Adipocyte (in vitro differentiated cells): ENCODE measurements at places on chromosomes 5 and 9.

- no peak for DNase-seq
These were observed 205.0 kb upstream of the TAS2R1 start for GRCh38 chr5:9834871-9835770.

GRCh38 chr5:33441241-33442177 lies 744 bp downstream of the TARS1 start:
- DNase-seq = peak; percentile 83

GRCh38 chr5:32301891-32302290 lies 10.8 kb downstream of the MTMR12 start:
- no peak for DNase-seq

DNA sequence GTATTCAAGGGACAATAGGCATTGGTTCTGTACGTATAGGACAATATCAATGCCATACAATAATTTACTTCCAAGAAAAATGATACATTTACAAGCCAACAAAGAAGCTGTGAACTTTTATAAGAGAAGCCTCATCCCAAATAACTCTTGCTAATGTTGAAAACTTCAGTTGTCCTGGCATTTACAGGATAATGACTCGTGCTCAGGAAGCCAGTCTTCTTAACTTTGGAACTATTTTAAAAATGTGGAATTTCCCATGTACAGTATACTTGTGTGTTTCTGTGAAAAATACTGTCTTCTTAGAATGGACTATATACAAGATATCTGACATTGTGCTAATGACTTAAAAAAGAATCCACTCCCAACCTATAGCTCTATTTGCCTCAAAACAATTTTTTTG lies 1479.3 kb upstream of the CDH9 start:
- DNase-seq = peak; percentile 37

- DNase-seq = no peak
These were observed 22.8 kb downstream of the RALGDS start for GRCh38 chr9:133098104-133098754.

DNA sequence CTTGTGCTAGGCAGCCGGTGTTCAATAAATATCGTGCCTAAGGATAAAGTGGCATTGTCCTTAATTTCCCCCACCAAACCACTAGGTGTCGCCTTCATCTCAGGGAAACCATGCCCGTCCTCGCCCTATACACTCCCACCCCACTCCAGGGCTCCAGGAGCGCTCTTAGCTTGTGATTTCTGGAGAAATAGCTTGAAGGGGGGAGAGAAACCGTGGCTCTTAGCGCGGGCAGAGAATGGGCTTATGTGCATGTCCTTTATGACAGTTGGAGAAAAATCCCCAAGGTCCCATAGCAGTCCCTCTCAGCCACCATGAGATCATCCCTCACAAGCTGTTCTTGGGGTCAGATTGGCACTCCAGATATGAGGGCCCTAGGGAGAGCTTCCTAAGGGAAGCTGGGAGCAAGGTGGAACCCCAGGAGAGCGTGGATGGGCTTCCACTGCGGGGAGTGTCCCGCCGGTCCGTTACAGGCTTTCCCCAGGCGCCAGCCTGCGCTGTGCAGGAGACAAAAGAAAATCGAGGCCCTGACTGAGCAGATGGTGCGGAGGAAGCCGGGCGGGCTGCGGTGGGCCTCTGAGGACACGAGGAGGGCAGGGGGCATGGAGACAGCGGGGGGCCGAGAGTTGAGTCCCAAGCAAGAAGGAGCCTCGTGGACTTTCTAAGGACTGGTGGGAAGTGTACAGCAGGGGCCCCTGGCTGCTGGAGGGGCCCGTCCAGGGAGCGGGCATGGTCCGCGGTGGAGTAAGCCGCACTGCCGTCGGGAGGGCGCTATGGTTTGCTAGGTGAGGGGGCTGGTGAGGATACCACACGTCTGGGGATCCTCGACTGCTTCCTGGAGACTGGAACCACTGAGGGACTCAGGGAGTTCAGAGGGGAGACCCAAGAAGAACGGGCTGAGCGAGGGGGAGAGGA lies 750 bp upstream of the NPR2 start:
- peak; percentile 94 for DNase-seq

GRCh38 chr5:134141331-134142050 lies 27.0 kb downstream of the TCF7 start:
- no peak for DNase-seq

- peak; percentile 39 for DNase-seq
These were observed 10.4 kb downstream of the STOM start for GRCh38 chr9:121359351-121360294.

GRCh38 chr5:15286650-15287049 lies 213.3 kb upstream of the FBXL7 start:
- DNase-seq = peak; percentile 15

GRCh38 chr5:173484569-173484968 lies 131.9 kb downstream of the BOD1 start:
- no peak for DNase-seq

GRCh38 chr9:115461280-115461679 lies 343.3 kb upstream of the TNC start:
- peak; percentile 8 for DNase-seq

DNA sequence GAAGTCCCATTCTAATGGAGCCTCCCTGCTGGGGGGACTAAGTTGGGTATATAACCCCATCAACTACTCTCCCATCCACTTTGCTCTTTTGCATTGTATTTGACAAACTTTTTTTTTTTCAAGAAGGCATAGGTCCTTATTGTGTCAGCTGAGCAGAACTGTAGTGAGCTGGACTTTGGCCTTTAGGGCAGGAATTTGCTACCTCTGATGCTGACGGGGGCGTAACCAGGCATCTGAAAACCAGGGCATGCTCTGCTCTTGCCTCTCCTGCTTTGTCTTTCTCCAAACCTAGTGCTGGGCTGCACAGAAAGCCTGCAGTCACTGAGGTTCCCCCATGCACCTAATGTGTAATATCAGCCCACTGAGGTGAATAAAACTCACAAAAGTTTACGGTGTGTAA lies 49.0 kb downstream of the MSX2 start:
- no peak for DNase-seq

- no peak for DNase-seq
These were observed 203.1 kb upstream of the ANKH start for GRCh38 chr5:15074651-15075050.

- DNase-seq = peak; percentile 0
These were observed 1995.6 kb upstream of the CDH6 start for GRCh38 chr5:29197631-29198454.

DNA sequence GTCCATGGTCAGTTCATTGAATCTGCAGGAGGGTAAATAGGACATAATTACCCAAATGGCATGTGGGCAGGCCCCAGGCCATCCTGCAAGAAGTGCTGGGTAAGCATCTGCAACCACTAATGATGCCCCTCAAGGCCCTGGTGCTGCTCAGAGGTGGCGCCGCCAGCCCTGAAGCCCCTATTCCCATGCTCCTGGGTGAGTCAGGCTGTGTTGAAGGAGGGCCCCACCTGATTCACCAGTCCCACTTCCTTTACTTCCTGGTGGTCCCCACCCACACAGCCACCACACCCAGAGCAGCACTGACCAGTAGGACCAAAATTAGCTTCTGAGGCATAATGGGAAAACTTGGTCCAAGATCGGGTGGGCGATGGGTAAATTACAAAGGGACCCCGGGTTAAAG lies 120.4 kb upstream of the SPRY4 start:
- DNase-seq = no peak

DNA sequence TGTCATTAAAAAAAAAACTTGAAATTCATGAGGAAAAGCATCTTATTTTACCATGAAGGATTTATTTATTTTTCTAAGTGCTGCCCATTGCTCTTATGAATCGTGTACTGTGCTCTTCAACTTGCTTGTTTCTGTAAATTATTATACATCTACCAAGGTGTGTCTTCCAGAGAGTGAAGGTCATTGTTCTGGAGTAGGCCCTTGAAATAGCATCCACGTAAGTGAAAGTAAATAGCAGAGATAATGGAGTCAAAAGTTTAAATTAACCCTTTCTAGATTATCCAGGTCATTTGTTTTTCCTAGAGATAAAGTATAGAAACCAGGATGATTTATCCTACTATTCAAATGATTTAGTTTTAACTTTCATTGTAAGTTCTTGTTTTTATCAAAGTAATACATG lies 473.1 kb downstream of the DIRAS2 start:
- DNase-seq = no peak

DNA sequence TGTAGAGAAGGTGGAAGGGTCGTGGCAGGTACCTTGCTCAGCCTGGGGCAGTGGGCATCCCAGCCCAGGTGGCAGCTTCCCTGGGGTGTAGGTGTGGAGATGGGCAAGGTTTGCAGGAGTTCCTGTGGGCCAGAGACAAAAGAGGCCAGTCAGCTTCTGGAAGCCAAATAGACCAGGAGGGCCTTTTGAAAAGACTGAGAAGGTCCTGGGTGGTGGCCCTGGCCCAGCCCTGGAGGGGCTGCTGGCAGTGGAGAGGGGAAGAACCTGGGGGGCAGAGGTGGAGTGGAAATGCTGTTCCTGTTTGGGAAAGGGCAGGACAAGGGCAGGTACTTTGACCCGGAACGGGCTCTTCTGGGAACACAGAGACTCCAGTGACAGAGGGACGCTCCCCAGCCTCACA lies 7.0 kb upstream of the IL3 start:
- DNase-seq = no peak

GRCh38 chr9:121770415-121771273 lies 119.2 kb downstream of the DAB2IP start:
- peak; percentile 22 for DNase-seq

- no peak for DNase-seq
These were observed 61.3 kb downstream of the SECISBP2 start for GRCh38 chr9:89379508-89380115.

- DNase-seq = peak; percentile 75
These were observed 55.8 kb downstream of the SLC22A5 start for GRCh38 chr5:132425009-132425937.

GRCh38 chr5:55694152-55694830 lies 17.8 kb downstream of the SLC38A9 start:
- peak; percentile 45 for DNase-seq

GRCh38 chr9:129359162-129359811 lies 181.2 kb upstream of the IER5L start:
- no peak for DNase-seq

DNA sequence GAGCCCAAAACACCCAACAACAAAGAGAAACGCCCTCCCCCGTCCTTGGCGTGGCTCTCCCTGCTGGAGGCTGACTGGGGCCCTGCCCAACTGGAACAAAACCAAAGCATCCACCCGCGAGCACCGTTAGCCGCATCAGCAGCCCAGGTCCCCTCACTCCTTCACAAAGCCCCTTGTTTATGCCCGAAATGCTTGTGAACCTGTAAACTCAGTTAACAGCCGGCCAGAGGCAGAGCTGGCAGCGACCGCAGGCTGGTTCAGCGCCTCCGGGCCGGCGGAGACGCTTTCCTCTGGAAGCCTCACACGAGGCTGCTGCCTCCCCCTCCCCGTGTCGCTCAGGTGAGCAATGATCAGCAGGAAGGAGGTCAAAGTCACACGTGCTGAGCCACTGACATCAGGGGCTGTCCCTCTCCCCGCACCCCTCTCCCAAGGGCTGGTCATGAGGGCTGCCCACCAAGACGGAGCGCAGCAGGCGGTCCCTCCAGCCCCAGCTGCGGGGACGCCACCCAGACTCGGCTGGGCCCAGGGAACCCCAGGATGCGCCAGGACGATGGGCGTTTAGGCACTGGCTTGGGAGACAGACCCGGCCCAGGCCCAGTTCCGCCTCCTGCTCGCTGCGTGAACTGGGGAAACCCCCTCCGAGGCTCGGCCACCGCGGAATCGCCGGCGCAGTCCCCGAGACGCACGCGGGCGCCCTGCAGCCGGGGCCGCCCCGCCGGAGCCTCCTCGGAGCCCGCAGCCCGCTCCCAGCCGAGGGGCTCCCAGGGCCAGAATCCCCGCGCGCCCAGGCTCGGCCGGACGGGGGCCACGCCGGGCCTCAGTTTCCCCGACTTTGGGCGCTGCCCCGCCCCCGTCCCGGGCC lies 563 bp downstream of the SNAPC4 start:
- peak; percentile 45 for DNase-seq

DNA sequence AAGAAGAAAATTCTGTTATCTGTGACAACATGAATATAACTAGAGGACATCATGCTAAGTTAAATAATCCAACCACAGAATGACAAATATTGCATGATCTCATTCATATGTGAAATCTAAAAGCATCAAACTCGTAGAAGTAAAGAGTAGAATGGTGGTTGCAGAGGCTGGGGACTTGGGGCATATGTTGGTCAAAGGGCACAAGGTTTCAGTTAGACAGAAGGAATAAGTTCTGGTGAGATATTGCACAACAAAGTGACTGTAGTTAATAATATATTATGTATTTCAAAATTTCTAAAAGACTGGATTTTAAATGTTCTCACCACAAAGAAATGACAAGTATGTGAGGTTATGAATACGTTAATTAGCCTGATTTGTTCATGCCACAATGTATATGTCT lies 24.8 kb downstream of the GRIA1 start:
- peak; percentile 81 for DNase-seq

DNA sequence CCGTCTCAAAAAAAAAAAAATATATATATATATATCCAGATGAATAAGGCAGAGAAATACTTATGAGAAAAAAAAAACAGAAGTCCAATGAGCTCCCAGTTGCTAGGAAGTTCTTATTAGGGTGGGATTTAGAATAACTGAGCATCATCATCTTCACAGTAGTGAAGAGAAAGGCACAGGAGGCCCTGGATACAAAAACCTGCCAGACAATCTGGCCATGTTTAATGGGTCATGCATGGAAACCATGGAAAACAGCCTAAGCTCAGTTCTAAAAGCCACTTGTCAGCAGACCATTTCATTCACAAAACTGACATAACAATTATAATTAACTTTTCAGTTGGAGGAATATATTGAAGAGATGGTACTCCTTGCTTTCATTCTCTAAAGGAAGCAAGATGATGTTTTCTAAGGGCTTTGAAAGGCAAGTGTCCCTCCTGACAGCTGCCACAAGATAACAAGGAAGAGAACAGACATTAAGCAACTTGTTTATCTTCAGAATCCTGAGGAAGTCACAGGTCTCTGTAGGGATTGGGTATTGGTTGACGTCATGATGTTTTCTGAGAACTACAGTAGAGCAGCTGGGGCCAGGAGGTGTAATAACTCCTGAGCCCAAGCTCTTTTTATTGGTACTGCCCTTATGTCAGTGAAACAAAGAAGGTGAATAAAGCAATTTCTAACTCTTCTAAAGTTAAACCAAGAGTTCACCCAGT lies 463.1 kb downstream of the DMAC1 start:
- DNase-seq = no peak

- DNase-seq = no peak
These were observed 429.7 kb downstream of the CDH10 start for GRCh38 chr5:24215114-24215513.

DNA sequence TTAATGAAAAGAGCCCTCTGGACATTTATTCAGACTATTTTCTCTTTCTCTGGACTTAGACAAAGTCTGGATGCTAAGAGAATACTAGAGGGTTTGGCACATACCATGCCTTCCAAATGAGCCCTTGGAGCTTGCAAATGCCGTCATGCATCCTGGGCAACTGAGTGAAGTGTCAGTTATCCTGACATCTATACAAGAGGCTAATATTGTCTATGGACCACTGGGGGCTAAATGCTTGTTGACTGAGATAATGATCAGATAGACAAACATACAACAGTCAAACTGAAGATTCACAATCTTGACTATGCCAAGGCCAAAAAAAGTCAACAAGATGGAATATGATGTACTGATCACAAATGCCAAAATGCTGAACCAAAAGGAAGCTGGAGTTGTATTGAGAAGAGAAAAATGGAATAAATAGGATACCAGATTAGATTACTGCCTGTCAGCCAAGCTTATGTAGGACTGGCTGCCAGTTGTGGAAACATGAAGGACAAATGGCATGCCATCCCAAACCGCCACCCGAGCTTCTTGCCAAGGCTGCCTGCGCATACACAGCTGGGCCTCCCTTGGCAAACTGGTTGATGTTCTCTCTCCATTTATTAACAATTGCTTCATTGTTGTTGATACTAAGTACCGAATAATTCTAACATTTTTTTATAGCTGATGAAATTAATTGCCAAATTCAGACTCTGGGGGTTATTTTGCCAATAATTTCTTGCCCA lies 240.1 kb upstream of the GRAMD2B start:
- no peak for DNase-seq
